Umbilical cord (tissue), 2 donors: ENCODE measurements at places on chromosomes 11 and 22.

DNA sequence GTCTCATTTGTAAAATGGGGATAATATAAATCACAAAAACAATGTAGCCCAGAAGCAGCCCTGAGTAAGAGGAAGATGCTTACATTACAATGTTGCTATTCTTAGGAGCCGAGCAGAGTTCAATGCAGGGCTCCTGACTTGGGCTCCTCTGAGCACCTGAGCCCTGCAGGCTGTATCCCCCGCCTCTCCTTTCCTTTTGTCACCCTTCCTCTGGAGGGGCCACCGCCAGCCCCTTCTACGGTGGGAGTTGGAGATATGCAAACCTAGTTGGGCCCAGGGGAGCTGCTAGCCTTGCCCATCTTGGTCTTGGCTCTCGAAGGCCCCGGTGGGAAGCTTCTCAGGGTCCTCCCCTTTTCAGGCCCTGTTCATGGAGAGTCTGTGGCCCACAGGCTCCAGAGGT, 8.4 kb upstream of the CSNK1E start:
- DNase-seq: no peak

DNA sequence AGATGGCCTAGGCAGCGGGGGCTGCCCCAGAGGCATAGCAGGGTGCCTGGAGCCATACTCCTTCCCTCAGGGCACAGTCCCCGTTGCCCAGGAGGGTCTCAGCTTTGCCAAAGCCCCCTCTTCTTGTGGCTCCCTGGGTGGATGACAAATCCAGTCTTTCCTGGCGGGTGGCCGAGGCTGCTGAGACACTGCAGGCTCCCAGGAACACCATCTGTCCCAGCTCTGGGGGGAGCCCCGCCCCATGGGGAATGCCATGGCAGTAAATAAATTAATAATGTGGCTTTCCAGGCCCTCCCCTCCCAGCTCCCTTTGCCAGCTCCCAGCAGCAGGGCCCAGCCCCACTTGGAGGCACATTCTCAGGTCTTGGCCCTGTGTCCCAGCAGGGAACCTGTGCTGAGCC, 45.0 kb downstream of the PDE2A start:
- no peak for DNase-seq

- peak; percentile 48 for DNase-seq
These were observed 69.1 kb downstream of the SMCO4 start for GRCh38 chr11:93474123-93474522.

GRCh38 chr11:74000307-74001133, 8.4 kb downstream of the UCP3 start:
- no peak for DNase-seq

- peak; percentile 42 for DNase-seq
These were observed 2.1 kb downstream of the TOLLIP start for GRCh38 chr11:1307163-1307870.

GRCh38 chr11:117443266-117444186, 115.9 kb downstream of the CEP164 start:
- peak; percentile 73 for DNase-seq

- DNase-seq: peak; percentile 54
These were observed 2.6 kb downstream of the AP1B1 start for GRCh38 chr22:29385748-29386147.

DNA sequence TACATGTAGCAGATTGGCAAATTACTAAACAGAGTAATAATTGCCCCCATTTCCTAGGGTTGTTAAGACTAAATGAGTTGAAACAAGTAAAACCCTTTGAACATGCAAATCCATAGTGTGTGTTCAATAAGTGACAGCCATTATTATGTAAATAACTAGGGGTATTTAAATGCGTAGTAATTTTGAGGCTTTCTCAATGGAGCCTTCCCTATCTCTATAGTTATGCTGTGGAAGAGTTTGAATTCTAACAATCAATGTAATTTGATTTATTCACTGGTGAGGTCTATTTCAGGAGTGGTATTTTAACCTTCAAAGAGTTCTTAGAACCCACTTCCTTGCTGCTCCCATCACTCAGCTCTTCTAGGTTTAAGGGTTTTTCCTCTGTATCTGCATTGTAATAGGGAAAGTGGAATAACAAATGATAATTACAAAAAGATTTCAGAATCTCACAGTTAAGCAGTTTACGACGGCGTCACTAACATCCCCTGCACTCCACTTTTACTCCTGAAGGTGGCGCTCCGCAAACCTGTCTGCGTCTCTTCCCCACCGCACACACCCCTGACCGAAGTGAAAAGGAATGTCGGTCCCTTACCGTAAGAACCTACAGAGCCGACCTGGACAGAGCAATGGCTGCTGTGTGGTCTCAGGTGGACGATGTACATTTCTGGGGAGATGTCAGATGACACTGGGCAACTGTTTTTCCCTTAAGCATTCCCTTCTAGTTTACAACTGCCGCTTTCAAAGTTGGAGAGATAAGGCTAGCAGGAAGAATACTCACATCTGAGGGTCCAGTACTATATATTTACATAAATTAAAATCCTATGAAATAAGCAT, 80.8 kb downstream of the ZC3H12C start:
- DNase-seq: peak; percentile 66

GRCh38 chr11:34634694-34635062, 13.8 kb downstream of the EHF start:
- no peak for DNase-seq

- DNase-seq: no peak
These were observed 12.6 kb downstream of the UVRAG start for GRCh38 chr11:75827562-75827961.

GRCh38 chr22:38981005-38981991, 849 bp upstream of the APOBEC3B start:
- DNase-seq: peak; percentile 57

DNA sequence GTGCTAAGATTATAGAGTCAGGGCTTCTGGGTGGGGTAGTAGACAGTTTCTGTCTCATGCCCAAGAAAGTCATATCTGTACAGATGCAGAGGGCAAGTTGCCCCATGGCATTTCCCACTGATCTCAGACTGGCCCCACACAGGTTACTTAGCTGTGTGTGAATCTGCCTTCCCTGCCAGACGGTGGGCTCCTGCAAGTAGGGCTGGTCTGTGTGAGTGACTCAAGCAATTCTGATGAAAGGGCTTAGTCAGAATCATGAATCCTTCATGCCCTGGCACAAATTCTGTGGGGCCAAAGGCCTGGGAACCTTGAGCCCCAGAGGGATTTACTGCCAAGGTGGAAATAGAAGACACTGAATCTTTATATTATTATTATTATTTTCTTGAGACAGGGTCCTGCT, 30.4 kb downstream of the USH1C start:
- DNase-seq: no peak

- no peak for DNase-seq
These were observed 17.3 kb upstream of the PPARA start for GRCh38 chr22:46132830-46133587.

DNA sequence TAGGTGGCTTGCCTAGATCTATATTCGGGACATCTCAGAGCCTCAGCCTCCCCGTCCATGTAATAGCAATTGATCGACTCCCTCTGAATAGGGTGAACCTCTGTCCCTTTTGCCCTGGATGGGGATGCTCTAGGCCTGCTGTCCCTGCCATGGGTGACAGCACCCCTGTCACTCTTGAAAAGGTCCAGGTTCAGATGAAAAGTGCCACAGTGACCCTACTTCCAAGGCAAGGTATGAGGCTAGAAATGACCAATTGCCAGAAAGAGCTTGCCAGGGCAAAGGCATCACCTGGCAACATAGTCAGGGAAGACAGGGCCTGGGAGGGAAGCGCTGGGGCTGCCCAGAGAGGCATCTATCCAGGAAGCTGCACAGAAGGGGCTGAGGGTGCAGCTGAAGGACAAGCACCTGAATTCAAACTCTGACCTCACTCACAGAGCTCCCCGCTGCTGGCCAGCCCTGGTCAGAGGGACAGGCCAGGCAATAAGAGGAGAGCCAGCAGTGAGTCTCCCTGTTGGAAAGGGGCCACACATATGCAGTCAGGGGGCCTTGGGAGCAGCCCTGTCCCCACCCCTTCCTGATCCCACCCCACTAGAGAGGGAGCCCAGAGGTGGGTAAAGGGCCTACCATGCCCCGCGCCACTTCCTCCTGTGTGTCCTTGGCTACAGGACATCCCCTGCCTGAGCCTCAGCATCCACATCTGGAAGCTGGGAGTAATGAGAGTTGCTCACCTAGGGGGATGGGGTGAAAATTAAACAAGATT, 9.0 kb upstream of the APOBEC3A start:
- no peak for DNase-seq

GRCh38 chr11:99683933-99684332, 663.2 kb downstream of the CNTN5 start:
- no peak for DNase-seq

GRCh38 chr11:124643605-124644425, 21.2 kb downstream of the TBRG1 start:
- peak; percentile 74 for DNase-seq
